T1000 (cell line): ENCODE measurements at places on chromosomes 13 and 19.

GRCh38 chr19:31940396-31940795, 405.0 kb upstream of the ZNF507 start:
- no peak for DNase-seq

DNA sequence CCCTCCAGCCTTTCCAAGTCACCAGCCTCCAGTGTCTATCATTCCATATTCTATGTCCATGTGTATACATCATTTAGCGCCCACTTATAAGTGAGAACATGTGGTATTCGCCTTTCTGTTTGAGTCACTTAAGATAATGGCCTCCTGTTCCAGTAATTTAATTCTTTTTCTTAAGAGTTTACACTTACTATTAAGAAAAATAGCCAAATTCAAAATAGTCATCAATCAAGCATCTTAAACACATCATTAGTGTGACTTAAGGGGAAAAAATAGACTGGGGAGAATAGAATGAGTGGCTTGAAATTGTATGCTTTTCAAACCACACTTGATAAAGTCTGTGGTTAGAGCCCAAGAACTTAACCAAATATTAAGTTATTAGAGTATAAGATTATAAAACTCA, 248.0 kb downstream of the MAB21L1 start:
- no peak for DNase-seq

- no peak for DNase-seq
Observed at GRCh38 chr13:98889419-98890085, 88.3 kb downstream of the DOCK9 start.

- no peak for DNase-seq
Observed at GRCh38 chr19:13008926-13009787, 13.9 kb downstream of the NFIX start.
